ENCODE measurements at places on chromosomes 11 and 22.

- no peak for DNase-seq
Observed at GRCh38 chr11:44737245-44738085, 10.7 kb downstream of the TSPAN18 start.

- no peak for DNase-seq
Observed at GRCh38 chr22:22376352-22376706, 131.7 kb downstream of the VPREB1 start.

- no peak for DNase-seq
Observed at GRCh38 chr11:9914064-9914463, 250.2 kb downstream of the SWAP70 start.

DNA sequence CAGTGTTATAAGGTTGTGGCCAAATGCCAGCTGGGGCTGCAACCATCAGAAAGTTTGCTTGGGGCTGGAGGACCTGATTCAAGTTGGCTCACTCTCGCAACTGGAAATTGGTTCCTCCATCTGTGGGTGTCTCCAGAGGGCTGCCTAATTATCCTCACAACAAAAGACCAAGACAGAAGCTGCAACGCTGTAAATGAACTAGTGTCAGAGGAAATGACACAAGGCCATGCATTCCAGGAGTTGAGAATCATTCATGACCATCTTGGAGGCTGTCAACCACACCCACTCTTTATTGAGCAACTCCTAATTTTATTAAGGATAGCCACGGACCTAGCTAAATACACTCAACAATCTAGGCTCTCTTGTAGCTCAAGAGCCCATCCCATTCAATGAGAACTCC is 1060.8 kb downstream of the OPCML start:
- DNase-seq, result no peak

- no peak for DNase-seq
Observed at GRCh38 chr22:20843501-20843900, 15.1 kb downstream of the PI4KA start.

GRCh38 chr11:10265936-10266335 is 28.1 kb downstream of the SBF2 start:
- DNase-seq, result no peak

DNA sequence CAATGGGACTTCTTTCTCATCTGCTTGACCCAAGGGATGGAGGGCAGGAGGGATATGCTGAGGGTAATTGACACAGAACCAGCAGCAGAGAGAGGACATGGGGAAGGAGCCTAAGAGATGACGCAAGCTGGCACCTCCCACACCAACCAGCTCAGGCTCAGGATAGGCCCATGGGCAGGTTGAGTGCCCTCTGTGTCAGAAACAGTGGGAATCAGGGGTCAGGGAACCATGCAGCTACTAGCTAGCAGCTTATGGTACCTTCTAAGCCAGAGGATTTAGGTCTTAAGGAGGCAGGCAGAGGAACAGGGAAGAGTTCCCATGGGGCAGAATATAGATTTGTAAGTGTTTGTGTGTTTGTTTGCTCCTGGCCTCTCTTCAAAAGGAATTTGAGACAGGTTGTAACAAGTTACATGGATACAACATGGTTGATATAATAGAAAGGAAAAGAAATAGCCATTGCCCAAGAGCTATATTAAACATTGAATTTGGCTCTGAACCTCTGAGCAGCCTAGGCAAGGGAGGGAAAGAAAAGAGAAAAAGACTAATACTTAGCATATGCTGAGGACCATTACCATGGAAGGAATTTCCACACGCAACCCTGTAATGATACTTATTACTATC is 39.9 kb upstream of the NAV2 start:
- DNase-seq, result no peak

GRCh38 chr11:748007-748359 is 719 bp downstream of the TALDO1 start:
- peak; percentile 40 for DNase-seq

- DNase-seq, result no peak
Observed at GRCh38 chr11:72229336-72229924, 4.9 kb downstream of the INPPL1 start.

DNA sequence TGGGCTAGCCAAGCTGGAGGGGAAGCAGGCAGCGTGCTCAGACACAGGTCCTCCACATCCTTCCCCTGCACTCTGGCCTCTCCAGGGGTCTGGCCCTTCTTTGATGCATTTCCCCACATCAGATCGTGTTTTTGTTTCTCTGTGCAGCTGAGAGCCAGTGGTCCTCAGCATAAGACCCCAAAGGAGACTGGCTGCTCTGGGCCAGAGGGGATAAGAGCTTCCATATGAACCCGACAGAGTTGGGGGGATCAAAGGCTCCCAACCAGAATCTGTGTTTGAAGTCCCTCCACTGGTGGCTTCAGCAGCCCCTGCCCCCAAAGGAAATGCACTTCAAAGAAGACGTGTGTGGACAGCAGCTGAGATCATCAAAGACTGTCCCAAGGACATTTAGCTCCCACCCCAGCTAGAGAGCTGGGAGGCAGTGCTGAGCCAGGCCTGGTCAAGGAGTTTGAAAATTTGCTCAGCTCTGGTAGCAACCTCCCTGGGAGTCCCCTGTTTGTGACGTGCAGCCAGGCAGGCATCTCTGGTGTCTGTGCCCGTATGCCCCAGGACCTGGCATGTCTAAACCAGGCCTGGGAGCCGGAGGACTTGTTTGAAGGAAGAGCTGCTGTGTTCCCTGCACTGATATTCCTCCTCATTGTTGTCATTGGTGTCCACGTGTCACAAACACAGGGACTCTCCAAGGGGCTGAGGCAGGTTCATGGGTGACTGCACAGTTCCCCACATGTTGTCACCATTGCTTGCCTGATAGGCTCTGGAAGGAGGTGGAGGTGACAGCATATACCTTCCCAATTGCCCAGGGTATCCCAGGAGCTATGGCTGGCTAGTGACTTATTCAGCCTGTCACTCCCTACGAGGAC is 99.0 kb downstream of the AMOTL1 start:
- DNase-seq, result no peak

- DNase-seq, result no peak
Observed at GRCh38 chr11:12439615-12440014, 62.2 kb downstream of the PARVA start.

DNA sequence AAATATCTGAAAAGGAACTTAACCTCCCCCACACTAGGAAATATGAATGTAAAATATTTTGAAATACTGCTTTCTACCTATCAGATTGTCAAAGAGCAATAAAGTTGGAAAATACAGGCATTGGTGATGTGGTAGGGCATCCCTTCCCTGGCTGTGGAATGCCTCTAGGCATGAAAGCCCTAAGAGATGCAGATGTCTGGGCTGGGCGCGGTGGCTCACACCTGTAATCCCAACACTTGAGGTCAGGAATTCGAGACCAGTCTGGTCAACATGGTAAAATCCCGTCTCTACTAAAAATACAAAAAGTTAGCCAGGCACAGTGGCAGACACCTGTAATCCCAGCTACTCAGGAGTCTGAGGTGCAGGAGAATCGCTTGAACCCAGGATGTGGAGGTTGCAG is 22.0 kb downstream of the ARAP1 start:
- no peak for DNase-seq

GRCh38 chr22:50136581-50137015 is 33.9 kb upstream of the PANX2 start:
- no peak for DNase-seq

DNA sequence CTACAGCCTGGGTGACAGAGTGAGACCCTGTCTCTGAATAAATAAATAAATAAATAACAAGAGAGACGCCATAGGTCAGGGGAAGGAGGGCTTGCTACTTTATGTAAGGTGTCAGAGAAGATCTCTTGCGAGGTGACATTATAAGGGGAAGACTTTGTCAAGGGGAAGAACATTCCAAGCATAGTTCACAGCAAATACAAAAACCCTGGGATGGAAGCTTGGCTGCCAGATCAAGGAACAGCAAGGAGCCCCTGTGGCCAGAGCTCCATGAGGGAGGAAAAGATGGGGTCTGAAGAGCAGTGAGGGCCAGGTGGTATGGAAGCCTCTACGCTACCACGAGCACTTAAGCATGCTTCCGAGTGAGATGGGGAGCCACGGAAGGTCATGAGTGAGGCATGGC is 62.3 kb downstream of the AHNAK start:
- DNase-seq, result no peak

DNA sequence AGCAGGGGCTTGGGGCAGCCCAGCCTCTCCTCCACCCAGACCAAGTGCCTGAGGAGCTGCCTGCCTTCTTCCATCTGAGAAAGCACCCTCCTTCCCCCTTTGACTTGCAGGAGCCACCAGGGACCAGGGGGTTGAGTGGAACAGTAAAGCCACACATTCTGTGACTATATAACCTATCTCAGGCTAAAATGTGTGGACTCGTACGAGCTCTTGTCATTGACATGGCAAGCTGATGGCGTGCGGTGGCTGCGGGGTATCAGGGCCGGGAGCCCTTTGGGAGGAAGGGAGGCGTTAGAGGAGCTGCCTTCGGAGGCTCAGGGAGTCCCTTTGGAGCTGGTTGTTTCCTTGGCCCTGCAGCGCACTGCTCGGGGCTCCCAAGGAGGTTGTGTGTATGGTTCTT is 84.5 kb downstream of the CEP164 start:
- DNase-seq, result no peak

DNA sequence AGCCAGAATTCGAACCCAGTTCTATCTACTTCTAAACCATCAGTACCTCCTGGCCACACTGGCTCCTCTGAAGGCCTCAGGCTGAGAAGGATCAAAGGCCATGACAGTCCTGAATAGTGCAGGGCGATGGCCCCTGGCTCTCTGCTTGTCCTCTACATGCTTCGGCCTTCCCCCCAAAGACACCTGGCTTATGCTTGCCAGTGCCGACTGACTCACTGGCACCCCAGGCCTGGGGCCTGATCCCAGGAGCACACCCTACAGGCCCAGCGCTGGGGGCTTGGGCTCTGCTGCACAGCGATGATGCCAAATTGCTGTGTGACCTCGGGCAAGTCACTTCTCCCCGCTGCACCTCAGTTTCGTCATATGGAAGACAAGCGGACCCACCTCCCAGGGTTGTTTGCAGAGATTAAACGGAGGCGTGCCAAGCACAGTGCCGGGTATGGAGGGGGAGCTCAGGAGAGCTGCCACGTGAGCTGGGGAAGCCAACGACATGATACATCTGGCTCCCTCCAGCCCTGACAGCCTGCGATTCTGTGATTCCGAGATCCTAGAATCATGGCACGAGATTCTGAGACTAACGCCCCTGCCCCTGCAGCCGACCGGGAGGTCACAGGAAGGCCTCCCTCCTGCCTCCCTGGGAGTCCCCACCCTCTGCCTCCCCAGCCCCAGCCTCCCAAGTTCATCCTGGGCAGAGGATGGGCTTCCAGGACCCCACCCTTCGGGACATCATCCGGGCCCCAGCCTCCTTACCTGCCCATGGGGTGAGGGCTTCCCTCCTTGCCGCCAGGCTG is 1.0 kb downstream of the SSTR3 start:
- DNase-seq, result no peak

- no peak for DNase-seq
Observed at GRCh38 chr22:37082251-37082873, 27.2 kb downstream of the TMPRSS6 start.

DNA sequence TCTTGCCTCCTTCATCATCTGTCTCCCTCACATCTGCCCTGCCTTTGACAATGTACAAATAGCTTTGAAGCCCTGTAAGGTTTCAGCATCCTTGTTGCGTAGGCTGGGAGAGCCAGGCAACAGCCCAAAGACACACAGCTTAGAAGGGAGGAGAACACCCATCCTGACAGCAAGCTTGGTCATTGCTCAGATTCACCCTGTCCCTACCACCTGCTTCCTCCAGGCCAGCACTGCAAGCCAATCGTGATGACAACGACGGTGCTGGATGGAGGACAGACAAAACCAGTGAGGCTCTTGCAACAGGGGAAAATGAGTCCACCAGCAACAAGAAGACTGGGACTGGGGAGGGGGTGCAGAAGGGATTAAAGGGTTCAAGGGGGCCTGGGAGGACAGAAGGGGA is 32.9 kb upstream of the CD5 start:
- no peak for DNase-seq

DNA sequence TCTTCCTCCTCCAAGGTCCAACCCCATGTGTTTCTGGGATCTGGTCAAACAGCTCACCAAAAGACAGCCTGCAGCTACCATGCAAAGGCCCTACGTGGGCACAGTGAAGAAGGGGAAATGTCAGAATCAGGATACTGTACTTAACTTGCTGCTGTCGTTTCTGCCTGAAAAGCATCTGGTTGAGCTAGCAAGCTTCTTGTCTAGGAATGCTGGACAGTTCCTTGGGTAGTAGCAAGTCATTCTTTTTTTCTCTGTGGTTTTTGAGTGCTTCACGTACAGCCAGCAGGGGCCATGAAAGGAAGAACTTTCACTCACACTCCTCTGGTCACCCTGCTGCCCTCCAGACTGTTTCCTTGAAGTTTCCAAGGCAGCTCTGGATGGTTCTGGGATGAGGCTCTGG is 24.7 kb downstream of the RCOR2 start:
- no peak for DNase-seq

DNA sequence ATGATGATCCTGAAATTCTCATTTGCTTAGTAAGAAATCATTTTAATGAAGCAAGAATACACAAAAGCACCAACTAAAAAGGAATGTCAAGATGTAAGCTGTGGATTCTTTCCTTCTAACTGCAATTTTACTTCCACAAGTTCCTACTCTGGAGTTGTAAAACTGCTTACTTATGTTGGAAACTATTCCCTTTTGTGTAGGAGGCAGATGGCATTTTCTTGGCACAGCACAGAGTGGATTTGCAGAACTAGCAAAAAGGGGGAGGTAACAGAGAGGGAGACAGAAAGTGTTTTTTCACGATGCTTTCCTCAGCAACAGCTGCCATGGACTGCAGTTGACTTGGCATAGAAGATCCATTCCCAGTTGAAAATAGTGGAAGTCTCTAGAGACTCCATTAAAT is 1112.0 kb upstream of the RAG2 start:
- DNase-seq, result no peak

DNA sequence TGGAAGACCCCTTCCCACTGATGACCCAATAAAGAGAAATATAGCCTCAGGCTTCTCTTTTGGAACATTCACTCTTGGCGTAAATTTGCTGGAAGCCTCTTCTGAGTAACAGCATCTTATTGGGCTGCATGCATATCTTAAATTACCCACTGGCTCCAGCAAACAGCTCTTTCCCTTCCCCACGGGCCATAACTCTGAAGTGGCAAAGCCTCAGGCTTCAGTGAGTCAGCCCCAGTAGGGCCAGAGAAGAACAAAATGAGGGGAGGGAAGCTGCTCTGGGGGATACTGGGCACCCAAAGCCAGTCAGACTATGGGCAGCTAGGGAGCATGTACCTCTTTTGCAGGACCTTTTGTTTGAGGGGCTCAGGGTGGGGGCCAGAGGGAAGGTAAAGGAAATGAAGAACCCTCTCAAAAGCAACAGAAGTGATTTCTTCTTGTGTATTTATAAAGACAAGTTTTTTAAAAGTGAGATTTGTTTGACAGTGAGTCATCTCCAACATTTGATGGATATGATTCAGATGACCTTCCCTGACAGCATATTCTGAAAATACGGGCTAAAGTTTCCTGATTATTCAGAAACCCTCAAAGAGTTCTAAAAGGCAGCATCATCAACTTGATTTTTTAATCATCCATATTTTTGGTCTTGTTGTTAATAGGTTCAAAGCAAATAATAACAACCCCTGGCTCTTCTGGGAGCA is 203.4 kb downstream of the KIF18A start:
- DNase-seq, result peak; percentile 28

GRCh38 chr11:112614605-112615004 is 346.6 kb upstream of the NCAM1 start:
- DNase-seq, result no peak
